ENCODE measurements at places on chromosomes 6 and 20. TPM values are rescaled to one million over a fixed set of nuclear protein-coding genes. Genes with fewer than 3 reads are reported as not detected.

Gene MEP1A
- 94.2 TPM for total RNA-seq

GRCh38 chr6:27019651-27020552 is 227.6 kb upstream of the PRSS16 start:
- H3K27ac ChIP-seq: peak overlapping the region; percentile 99
- peak overlapping the region; percentile 55 for H3K4me3 ChIP-seq
- peak; percentile 94 for DNase-seq
- no peaks in the 10 kb centered on the region for H3K36me3 ChIP-seq
- no peaks in the 10 kb centered on the region for H3K4me1 ChIP-seq
- no peaks in the 10 kb centered on the region for H3K27me3 ChIP-seq

- H3K4me1 ChIP-seq: no peaks in the 10 kb centered on the region
- no peaks in the 10 kb centered on the region for H3K27me3 ChIP-seq
- no peak for DNase-seq
- no peak overlapping the region for H3K4me3 ChIP-seq
Observed at GRCh38 chr6:93120154-93120742, 299.1 kb downstream of the EPHA7 start.

- no peak for DNase-seq
- no peaks in the 10 kb centered on the region for H3K27me3 ChIP-seq
- H3K36me3 ChIP-seq: no peaks in the 10 kb centered on the region
- H3K4me1 ChIP-seq: no peaks in the 10 kb centered on the region
- no peak overlapping the region for H3K4me3 ChIP-seq
- no peak overlapping the region for H3K27ac ChIP-seq
Observed at GRCh38 chr20:17460119-17460518, 71.1 kb downstream of the BFSP1 start.

GRCh38 chr6:163285691-163286090 is 128.8 kb upstream of the QKI start:
- no peak for DNase-seq
- no peaks in the 10 kb centered on the region for H3K27me3 ChIP-seq
- no peak overlapping the region for H3K27ac ChIP-seq
- H3K36me3 ChIP-seq: no peaks in the 10 kb centered on the region
- no peaks in the 10 kb centered on the region for H3K4me1 ChIP-seq

Gene DPPA5
- not detected for total RNA-seq

DNA sequence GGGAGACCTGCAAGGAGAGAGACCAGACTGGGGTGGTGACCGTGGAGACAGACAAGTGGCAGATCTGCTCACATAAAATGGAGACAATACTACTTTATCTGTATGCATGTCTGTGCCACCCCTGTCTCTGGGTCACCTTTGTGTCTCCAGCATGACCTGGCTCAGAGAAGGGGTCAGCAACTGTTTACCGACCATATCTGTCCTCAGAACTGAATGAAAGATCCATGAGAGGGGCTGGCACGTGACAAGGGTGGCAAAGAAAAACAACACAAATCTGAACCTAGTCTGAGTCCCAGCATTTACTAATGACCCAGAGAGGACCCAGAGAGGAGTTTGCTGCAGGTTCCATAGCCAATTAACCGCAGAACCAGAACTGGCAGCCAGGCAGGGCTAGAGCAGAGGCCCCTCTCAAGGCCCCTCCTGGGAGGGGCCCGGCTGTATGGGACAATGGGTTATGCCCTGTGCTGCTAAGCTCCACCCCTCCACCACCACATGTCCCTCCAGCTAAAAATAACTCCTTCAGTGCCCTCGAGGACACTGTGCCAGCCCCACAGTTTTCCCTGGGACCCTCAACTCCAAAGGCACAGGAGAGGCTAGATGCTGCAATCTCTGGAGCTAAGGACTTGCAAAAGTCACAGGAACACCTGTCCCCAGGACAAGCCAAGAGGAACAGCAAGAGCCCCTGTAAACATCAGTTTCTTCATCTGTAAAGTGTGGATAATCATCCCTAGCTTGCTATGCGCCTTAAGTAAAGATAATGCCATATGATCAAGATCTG is 2.2 kb downstream of the AHCY start:
- peaks cover 21% of the 10 kb centered on the region for H3K4me1 ChIP-seq
- no peaks in the 10 kb centered on the region for H3K36me3 ChIP-seq
- H3K4me3 ChIP-seq: no peak overlapping the region
- H3K27ac ChIP-seq: peak overlapping the region; percentile 62

DNA sequence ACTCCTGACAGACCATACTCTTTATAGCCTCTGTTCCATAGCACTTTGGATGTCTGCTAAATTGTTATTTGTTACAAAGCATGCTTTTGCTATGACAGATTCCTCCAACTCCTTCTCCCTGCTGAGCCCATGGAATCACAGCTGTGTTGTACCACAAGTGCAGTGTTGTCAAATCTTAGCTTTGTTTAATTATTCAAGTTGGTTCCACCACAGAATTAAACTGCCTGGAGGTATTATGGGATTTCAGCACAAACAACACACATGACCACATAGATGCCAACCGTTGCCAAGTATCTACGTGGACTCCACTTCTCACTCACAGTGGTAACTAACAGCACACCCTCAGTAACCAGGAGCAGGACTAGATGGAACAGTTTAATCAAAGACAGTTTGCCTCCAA is 32.7 kb upstream of the MARCKS start:
- no peaks in the 10 kb centered on the region for H3K36me3 ChIP-seq
- no peaks in the 10 kb centered on the region for H3K27me3 ChIP-seq
- peaks cover 3% of the 10 kb centered on the region for H3K4me1 ChIP-seq
- H3K4me3 ChIP-seq: no peak overlapping the region

DNA sequence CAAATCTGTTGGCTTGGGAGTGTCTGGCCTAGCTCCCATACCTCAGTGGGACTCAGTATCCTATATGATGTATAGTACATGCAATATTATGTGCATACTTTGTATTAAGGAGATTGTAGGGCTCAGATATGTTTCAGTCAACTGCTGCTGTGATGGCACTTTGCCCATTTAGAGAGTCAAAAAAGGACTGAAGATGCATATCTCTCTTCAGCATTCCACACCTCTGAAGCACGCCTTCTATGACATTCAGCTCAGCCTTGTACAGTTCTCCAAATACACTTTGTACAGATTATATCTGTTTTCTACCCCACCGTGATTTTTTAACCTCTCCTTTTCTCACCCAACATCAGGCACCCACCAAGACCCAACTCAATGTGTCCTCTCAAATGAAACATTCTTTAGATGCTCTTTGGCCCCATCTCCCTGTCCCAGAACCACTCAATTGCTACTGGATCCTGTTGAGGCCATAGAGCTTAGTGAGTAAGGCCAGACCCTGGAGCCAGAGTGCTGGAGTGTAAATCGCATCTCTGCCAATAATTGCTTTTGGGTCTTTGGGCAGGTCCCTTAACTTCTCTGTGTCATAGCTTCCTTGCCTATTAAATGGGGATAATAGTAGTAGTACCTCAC is 15.6 kb downstream of the ENPP1 start:
- peaks cover 24% of the 10 kb centered on the region for H3K4me1 ChIP-seq
- DNase-seq: no peak
- no peaks in the 10 kb centered on the region for H3K27me3 ChIP-seq
- no peaks in the 10 kb centered on the region for H3K36me3 ChIP-seq

- H3K27ac ChIP-seq: no peak overlapping the region
- no peaks in the 10 kb centered on the region for H3K4me1 ChIP-seq
- DNase-seq: peak; percentile 6
- no peak overlapping the region for H3K4me3 ChIP-seq
- H3K27me3 ChIP-seq: no peaks in the 10 kb centered on the region
- H3K36me3 ChIP-seq: no peaks in the 10 kb centered on the region
Observed at GRCh38 chr6:99458319-99458718, 33.2 kb upstream of the PNISR start.

Gene OXT
- total RNA-seq: 0.92 TPM

- no peaks in the 10 kb centered on the region for H3K4me1 ChIP-seq
- H3K27ac ChIP-seq: no peak overlapping the region
- no peak overlapping the region for H3K4me3 ChIP-seq
- H3K36me3 ChIP-seq: no peaks in the 10 kb centered on the region
- DNase-seq: no peak
- H3K27me3 ChIP-seq: no peaks in the 10 kb centered on the region
Observed at GRCh38 chr6:97177905-97178304, 105.1 kb downstream of the MMS22L start.

GRCh38 chr20:62739581-62740285 is 31.1 kb downstream of the NTSR1 start:
- no peaks in the 10 kb centered on the region for H3K27me3 ChIP-seq
- no peak overlapping the region for H3K27ac ChIP-seq
- no peak for DNase-seq
- no peaks in the 10 kb centered on the region for H3K36me3 ChIP-seq

DNA sequence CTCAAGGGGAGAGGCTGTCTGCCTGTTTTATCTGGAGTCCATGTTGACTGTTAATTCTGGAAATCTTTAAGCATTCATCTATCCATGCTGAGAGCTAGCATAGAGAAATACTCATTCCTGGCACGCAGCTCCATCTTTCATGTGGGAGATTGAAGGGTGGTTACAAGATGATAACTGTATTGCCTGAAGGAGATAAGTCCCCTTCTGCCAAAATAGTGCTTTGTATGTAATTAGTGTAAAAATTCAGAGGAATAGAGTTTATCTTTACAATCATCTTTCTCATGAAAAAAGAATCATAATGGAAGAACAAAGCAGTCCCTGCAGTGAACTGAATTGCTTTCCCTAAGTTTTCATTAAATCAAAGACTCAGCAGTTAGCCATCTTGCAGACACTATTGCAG is 256.5 kb downstream of the SLC35F1 start:
- H3K27ac ChIP-seq: no peak overlapping the region
- DNase-seq: no peak
- H3K4me1 ChIP-seq: no peaks in the 10 kb centered on the region
- H3K36me3 ChIP-seq: no peaks in the 10 kb centered on the region

DNA sequence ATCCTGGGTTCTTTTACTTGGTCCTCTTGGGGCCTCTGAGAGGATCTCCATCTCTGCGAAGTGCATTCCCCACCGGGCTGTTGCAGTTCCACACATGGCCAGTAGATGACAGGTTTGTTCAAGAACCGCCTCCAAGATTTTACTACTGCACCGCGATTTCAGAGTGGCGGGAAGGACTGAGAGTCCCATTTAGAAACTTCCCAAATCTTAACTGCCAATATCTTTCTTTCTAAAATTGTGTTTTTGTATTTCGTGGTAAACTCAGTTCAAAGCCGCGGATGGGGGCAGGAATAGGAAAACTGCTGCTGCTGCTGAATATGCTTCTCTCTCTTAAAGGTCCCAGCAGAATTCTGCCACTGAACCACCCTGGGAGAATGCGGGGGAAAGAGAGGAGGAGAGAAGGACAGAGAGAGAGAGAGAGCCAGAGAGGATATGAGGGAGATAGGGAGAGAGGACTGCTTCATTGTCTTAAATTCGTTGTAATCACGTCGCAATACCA is 8.6 kb upstream of the BTNL2 start:
- no peak overlapping the region for H3K27ac ChIP-seq
- H3K4me1 ChIP-seq: peaks cover 8% of the 10 kb centered on the region
- H3K27me3 ChIP-seq: peaks cover 11% of the 10 kb centered on the region
- no peaks in the 10 kb centered on the region for H3K36me3 ChIP-seq

DNA sequence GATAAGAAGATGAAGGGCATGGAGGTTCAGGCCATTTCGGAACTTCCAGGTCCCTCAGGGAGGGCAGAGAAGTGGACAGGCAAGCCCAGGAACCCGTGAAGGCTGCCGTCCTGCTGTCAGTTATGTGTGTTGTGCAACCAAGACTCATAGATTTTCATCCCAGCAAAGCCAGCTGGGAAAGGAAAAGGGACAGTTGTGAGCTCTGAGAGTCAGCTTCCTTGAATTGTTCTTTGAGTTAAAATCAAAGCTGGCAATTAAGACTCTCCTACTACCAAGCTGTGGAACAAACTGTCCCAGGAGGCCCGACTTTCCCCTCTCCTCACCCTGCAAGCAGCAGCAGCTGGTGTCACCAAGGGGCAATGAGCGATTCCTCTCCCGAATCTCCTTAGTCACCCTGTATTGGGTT is 46.3 kb upstream of the IYD start:
- no peak for DNase-seq
- no peaks in the 10 kb centered on the region for H3K36me3 ChIP-seq
- no peak overlapping the region for H3K4me3 ChIP-seq
- H3K27me3 ChIP-seq: no peaks in the 10 kb centered on the region
- peaks cover under 1% of the 10 kb centered on the region for H3K4me1 ChIP-seq

DNA sequence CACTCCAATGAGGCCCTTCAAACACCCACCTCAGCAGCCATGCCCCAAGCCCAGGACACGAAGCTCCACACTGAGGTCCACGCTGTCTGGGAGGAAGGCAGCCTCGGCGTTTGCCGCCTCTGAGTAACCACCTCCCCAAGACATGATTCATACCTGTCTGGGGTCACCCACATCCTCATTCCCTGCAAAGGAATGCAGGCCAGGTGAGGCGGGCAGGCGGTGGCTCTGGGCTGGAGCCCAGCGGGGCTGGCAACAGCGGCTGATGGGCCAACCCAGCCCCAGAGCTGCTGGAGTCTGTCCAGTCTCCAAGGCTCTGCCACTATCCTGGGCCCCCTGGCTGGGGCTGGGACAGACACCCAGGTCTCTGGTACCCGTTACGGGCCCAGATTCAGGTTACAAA is 14.8 kb downstream of the PMEPA1 start:
- no peaks in the 10 kb centered on the region for H3K36me3 ChIP-seq
- H3K4me3 ChIP-seq: no peak overlapping the region
- DNase-seq: no peak
- H3K4me1 ChIP-seq: peaks cover 34% of the 10 kb centered on the region

- H3K36me3 ChIP-seq: no peaks in the 10 kb centered on the region
- peaks cover 5% of the 10 kb centered on the region for H3K4me1 ChIP-seq
- no peak for DNase-seq
- no peaks in the 10 kb centered on the region for H3K27me3 ChIP-seq
- no peak overlapping the region for H3K27ac ChIP-seq
Observed at GRCh38 chr20:24490598-24490997, 21.2 kb downstream of the SYNDIG1 start.

Gene GPR6
- not detected for total RNA-seq

Gene IRF4
- total RNA-seq: 0.44 TPM

Gene DSE
- total RNA-seq: 45.0 TPM

DNA sequence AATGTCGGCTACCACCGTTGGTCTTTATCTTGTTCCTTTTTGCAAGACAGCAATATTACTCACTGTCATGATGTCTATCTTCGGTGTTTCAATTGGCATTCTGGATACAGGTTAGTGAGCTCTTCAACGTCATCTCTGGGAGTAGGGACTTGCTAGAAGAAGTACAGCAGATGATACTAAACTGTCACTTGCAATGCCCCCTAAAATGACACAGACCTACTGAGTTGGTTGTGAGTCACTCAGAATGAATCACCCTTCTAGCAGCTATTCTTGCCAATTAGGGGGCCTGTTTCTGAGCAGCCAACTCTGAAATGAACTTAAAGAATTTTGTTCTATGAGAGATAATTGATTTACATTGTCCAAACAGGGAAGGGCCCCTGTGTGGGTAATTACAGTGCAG is 176.5 kb downstream of the SLC16A10 start:
- no peaks in the 10 kb centered on the region for H3K27me3 ChIP-seq
- no peak overlapping the region for H3K4me3 ChIP-seq
- no peak overlapping the region for H3K27ac ChIP-seq
- H3K4me1 ChIP-seq: peaks cover 15% of the 10 kb centered on the region
- DNase-seq: no peak
- H3K36me3 ChIP-seq: no peaks in the 10 kb centered on the region

DNA sequence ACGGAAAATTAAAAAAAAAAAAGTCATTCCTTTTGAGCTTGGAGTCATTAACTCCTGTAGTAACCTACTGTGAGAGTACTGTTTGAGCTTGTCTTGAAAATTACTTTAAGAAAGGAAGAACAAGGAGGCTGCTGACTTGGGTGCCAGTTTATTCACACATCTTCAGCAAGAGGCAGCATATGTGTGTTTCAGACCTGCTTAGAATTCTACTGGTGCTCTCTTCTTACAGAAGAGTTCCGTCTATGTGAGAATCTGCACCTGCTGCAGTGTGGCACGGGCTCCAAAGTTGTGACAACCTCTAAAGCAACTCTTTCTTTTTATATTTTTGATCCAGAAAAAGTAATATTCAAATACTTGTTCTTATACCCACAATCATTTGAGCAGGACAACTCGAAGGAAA is 117.4 kb upstream of the SOX4 start:
- H3K27me3 ChIP-seq: no peaks in the 10 kb centered on the region
- no peak overlapping the region for H3K4me3 ChIP-seq
- no peaks in the 10 kb centered on the region for H3K36me3 ChIP-seq
- DNase-seq: no peak

Gene CGA
- 43.8 TPM for total RNA-seq

Gene LTB
- 2.4 TPM for total RNA-seq
